ENCODE measurements at places on chromosomes 2 and 18. TPM values are rescaled to one million over a fixed set of nuclear protein-coding genes. Genes with fewer than 3 reads are reported as not detected.
A peak's percentile ranks its signal among the peaks of the same experiment; 100 is the strongest.

GRCh38 chr2:27303093-27304025, 4.9 kb downstream of the UCN start:
- DNase-seq: no peak

GRCh38 chr2:191544461-191545062, 133.4 kb upstream of the NABP1 start:
- no peak for DNase-seq

DNA sequence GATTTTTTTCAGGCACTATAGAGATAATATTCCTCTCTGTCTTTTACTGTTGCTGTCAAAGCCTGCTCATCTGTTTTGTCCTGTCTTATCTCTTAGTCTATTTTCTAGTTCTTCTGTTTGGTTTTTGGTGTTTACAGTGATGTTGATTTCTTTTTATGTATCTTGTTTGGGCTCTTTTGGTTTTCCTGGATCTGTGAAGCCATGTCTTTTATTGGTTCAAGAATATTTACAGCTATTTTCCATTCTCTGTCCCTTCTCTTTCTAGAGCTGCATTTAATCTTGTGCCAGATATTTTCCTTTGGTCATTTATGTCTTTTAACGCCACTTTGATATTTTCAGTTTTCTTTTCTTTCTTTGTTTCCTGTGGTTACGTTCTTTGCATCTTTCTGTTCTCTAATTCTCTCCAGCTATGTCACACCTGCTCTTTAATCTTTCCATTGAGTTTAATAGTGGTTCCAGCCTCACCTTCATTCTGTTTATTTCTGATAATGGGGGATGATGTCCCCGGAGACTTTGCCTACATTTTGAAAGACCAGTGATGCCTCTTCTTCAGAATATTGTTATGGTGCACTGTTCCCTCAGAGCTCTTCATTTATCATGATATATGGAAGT, 32.0 kb downstream of the SMCHD1 start:
- no peak for DNase-seq

DNA sequence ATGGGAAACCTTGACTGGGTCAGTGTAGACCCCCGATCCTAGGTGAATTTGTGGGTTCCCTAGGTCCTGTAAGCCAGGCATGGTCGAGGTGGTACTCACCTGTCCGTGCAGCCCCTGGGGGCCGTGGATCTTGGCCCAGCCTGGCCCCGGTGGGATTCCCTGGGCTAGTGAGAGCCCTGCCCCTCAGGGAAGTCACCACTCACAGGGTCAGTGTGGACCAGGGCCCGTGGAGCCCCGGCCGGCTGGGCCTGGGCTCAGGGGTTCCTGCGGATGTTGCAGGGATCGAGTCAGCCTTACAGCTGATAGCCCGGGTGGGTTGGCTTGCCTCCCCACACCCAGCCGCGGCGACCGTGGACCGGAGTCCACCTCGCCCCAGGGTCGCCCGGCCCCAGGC, 528 bp downstream of the ATG9A start:
- DNase-seq: no peak

DNA sequence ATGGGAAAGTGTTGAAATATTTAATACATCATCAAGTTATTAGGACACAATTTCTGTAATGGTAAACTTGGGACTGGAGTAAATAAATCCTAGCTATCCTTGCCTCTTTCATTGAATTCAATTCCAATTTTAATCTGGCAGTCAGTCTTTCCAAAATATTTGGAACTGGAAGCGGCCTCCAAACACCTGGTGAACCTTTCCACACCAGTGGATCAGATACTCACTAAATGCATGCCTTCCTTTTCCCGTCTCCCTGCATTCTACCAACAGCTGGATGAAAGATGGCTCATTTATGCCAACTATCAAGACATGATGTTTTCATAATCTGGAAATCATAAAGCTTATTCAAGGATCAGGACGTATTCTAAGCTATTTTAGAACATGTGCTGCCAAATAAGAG, 488.2 kb upstream of the SPHKAP start:
- DNase-seq: no peak

DNA sequence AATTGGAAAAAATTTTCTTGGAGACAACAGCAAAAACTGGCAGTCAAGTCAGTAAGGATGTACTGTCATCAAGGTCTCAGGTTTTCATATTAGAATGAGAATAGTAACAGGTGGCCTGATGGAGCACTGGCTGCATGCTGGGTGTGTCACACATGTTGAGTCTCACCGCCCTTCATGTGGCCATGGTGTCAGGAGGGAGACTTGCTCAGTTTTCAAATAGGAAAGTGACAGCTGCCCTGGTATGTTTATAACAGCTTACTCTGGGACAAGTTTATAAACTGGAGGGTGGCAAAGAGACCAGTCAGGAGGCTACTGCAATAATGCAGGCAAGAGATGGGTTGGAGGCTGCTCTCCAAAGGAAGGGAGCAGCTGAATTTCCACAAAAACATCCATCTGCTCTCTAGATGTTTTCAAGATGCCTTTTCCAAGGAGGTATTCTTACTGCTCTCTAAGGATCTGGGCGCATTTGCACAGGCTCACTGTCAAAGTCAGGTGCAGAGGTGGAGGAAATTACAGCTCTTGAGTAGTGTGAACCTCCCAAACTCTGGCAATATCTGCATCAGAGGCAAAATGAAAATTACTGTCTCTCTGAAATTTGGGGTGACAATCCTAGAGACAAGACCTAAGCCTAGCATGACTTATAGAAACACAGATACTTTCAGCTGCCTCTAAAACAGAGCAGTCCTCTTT, 321.9 kb upstream of the RAB12 start:
- no peak for DNase-seq

DNA sequence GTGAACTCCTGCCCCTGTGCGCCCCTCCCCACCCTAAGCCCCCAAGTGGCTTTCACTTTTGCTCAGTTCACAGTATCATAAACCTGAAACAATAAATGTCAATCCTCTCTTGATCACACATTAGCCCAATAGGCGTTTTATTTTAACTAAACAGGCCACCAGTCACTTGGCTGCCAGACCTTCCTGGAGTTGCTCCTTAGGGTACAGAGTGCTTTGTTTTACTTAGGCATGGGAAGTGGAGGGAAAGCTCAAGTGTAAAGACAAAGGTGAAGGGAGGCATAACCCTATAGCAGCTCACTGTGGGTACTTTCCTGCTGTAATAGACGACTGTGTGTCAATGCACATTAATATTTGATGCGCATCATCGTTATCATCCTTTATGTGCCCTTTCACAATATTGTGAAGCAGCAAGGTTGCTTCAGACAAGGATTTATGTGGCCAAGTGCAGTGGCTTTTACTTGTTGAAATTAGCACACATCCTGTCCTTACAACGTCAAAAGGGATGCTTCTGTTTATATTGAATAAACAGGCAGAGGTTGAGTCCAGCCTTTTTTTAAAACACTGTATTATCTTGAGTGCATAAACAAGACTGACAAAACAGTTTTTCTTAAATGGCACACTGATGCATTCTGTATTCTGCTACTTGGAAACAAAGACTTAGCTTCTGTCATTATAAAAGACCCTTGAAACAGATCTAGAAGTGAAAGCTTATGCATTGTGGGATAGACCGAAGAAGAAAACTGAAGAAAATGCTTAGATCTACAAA, 168.5 kb downstream of the TMEFF2 start:
- peak; percentile 57 for DNase-seq

GRCh38 chr18:10750191-10751035, 224.6 kb downstream of the NAPG start:
- no peak for DNase-seq

DNA sequence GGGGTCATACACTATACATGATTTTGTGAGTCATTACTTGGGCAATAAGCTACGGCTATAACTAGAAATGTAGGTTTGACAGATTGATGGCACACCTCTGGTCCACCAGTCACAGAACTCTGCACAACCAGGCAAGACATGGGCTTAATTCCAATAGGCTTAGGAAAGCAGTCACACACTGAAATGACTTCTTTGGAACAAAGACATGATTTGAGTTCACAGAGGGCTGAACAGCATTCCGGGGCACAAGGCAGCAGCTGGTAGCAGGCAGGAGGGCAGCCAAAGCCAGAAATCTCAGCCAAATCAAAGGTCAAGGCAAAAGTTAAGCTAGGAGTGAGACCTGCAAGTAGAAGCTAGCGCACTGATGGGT, 27.4 kb downstream of the FABP1 start:
- no peak for DNase-seq

- DNase-seq: no peak
These were observed 244.5 kb upstream of the ID2 start for GRCh38 chr2:8437228-8437948.

- no peak for DNase-seq
These were observed 29.5 kb downstream of the VAPA start for GRCh38 chr18:9943311-9943710.

GRCh38 chr2:241659150-241659739, 21.8 kb downstream of the ATG4B start:
- DNase-seq: peak; percentile 90

Gene TMBIM1
- 49.9 TPM for total RNA-seq

- DNase-seq: no peak
These were observed 32.8 kb downstream of the SLC66A2 start for GRCh38 chr18:79918615-79919011.

- DNase-seq: peak; percentile 38
These were observed 32.0 kb upstream of the CCDC88A start for GRCh38 chr2:55451699-55452098.

- no peak for DNase-seq
These were observed 37.1 kb downstream of the FOSL2 start for GRCh38 chr2:28429636-28430376.

Gene COLEC12
- total RNA-seq: 59.8 TPM

Gene DOCK10
- 87.9 TPM for total RNA-seq

DNA sequence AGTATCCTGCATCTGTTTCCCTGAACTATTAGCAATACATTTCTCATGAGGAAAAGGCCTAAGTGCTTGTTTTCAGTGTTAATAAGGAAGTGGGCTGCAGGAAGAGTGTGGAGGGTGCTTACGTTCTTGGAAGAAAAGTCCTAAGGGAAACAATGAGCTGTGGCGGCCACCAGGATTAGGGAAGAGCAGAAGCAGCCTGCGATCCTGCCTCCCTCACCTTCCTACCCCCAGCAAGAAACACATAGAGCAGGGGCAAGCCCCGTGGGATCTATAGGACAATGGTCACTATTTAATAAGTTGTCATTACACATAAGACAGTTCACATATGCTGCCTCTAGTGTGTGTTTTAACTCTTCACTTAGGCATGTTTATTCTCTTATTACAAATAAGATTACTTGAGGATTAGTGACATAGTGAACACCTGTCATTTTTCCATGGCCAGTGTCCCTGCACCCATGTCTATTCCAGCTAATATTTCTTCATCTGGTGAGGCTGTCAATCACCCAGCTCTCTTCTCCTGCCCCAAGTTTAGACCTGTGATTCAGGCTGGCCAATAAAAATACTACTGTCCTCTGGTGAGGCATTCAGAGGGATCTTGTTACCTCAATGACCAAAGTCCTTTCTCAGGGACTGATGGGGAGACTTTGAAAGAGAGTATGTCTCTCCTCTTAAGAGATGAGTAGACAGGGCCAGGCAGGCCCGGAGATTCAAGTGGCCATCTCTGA, 510.9 kb upstream of the CELF4 start:
- no peak for DNase-seq

- no peak for DNase-seq
These were observed 41.3 kb downstream of the C18orf63 start for GRCh38 chr18:74356959-74357358.

Gene TMEM182
- total RNA-seq: 4.0 TPM

DNA sequence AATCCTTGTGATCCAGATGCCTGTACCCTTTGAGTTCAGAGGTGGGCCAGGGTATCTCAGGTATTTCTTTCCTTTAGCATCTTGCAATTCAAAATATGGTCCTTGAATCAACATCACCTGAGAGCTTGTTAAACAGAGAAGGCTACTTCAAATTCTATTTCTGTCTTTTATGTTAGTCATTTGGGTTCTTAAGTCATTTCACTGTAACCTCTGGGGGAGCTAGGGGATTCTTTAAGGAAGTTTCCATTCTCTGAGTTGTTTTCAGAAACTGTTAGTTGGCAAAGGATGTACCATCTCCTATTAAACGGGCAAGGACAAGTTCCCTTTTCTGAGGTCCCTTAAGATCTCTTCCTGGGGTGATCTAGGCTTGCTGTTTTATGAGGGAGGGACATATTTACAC, 16.6 kb downstream of the CFLAR start:
- no peak for DNase-seq

GRCh38 chr2:131145040-131145439, 39.9 kb downstream of the PLEKHB2 start:
- DNase-seq: no peak

- DNase-seq: no peak
These were observed 216.9 kb downstream of the BCL11A start for GRCh38 chr2:60336442-60337141.

Gene NIFK
- total RNA-seq: 47.8 TPM

Gene CTAGE1
- not detected for total RNA-seq

GRCh38 chr2:239695728-239696240, 295.0 kb upstream of the HDAC4 start:
- DNase-seq: no peak

- DNase-seq: no peak
These were observed 800.1 kb downstream of the SATB2 start for GRCh38 chr2:198657512-198658121.

DNA sequence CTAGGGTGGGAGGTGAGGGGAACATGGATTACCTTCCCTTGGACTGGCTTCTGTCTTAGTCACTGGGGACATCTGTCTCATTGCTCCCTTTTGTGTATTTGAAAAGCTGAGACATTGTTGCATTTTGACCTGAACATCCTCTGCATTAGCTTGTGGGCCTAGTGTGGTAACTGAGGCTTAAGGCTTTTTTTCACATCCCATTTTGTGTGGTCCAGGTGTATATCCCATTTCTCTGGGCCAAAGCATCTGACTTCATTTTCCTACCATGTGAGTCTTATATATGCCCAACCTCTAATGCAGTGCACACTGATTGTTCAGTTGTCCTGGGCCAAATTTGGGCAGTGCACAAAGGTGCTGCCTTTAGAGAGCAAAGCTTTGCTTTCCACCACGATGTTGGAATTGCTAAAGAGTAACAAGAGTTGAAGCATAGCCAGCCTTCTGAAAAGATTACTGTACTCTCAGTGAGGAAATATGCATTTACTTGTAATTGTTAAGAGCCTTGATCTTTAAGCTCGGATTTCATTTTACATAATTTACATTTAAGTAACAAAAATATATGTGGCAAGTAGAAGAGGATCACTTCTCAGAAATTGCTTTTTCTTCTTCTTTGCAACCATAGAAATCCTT, 13.3 kb downstream of the PRKCE start:
- DNase-seq: no peak

DNA sequence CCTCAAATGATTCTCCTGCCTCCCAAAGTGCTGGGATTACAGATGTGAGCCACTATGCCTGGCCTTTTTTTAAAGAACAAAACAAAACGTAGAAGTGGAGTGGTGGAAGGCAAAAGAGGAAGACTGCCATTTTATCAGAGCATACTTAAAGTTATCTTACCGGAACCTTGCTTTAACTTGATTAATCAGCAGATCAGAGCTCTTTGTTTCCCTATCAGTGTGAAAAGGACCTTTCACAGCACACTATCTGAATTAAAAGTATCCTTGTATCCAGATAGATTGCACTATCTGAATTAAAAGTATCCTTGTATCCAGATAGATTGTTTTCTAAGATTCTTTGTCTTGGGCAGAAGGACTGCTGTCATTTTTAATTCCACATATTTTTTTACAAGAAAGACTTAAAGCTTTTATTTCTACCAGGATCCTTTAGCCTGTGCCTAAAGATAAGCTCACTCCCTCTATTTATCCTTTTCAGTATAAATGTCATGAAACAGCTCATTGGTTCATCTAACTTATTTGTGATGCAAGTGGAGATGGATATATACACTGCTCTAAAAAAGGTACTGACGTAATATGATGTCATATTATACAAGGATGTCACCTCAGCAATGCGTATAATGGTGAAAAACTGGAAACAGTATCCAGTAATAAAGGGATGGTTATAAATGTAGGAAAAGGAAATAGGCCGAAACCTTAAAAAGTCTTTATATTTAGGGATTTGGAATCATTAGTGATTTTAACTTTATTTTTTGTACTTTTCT, 17.8 kb downstream of the GMCL1 start:
- DNase-seq: no peak
